ENCODE measurements at places on chromosomes 3 and 15.

- DNase-seq = no peak
These were observed 15.8 kb upstream of the KBTBD12 start for GRCh38 chr3:127899200-127899599.

DNA sequence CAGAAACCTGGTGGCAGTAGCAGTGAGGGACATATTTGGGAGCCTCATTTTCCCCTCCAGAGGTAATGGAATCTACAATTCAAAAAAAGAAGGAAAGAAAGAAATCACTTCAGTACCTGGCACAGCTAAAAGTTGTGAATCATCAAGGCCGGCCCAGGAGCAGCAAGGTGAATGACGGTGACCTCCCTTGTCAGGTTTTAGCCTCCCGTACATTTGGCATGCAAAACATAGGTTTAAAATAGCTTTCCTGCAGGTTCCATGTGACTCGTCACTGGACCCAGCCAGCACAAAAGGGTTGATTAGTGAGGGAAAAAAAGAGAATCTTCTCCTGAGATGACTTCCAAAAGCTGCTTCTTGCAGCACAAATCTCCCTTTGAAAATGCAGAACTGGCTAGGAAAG lies 394.2 kb downstream of the LSAMP start:
- DNase-seq = peak; percentile 8

DNA sequence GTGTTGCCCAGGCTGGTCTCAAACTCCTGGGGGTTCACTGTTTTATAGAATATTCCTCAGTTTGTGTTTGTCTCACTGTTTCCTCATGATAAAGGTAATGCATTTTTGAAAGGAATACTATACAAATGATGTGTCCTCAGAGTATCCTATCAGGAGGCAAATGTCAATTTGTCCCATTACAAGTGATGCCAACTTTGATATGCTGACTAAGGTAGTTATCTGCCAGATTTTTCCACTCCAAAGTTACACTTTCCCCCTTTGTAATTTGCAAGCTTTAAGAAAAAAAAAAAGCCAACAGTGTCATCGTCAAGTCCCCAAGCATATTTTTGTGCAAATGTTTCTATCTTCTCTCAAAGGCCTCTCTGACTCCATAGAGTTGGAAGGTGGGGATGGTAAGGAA lies 9.0 kb downstream of the EIF5A2 start:
- no peak for DNase-seq

DNA sequence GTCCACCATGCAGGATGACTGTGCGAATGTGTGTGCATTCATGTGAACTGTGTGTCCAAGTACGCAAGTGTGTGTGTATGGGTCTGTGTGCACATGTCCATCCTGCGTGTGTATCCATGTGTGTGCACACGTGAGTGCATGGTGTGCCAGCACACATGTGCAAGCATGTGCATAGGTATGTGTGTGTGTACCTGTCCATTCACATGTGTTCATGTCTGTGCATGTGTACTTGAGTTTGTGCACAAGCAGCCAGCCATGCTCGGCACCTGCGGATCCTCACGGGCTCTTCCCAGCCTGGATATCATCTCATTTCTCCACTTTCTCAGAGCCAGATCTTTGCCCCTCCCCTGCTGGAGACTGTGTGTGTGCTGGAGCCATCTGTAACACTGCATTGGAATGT lies 18.7 kb upstream of the PLXNA1 start:
- no peak for DNase-seq

DNA sequence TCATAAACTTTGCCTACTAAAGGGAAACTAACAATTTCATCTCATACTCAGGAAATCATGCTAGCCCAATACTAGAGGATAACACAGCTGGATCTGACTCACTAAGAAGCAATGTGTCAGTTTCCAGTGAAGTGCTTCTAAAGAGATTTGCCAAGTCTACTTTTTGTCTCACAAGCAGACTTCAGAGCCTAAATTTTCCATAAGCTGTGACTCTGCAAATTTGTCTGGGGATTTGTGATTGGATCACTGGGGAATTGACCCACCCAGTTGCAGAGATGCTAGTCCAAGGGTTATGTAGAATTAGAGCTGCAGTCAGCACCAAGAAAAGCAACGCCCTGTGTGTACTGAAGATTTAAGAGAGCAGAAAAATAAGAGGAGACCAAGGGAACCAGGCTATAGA lies 647.1 kb downstream of the NTRK3 start:
- DNase-seq = peak; percentile 67
